Left ventricle myocardium inferior (tissue), 1 donor: ENCODE measurements at places on chromosomes 4 and X.

- no peak for DNase-seq
Observed at GRCh38 chrX:153365670-153366069, 31.7 kb downstream of the ZNF275 start.

GRCh38 chrX:65582450-65583082, 48.0 kb upstream of the LAS1L start:
- no peak for DNase-seq

- DNase-seq, result no peak
Observed at GRCh38 chrX:137566746-137567679, 1.1 kb downstream of the ZIC3 start.

GRCh38 chr4:47510506-47511143, 25.6 kb downstream of the ATP10D start:
- no peak for DNase-seq

DNA sequence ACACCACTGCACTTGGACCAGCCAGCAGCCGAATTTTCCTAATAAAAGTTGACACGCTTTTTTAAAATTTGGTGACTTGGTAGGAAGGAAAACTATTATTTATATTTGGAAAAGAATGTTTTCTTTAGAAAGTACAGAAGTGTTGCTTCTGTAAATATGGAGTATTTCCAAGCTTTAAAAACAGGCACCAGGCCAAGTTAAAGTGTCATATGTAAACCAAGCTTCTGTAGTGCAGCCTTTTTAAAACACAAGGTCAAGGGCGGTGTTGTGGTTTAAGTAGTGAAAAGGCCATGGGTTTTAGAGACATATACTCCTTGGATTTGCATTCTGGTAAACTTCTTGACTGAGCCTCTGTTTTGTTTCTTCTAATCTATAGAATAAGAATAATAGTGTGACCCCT, 62.7 kb downstream of the TRIM2 start:
- DNase-seq, result no peak
